ENCODE measurements at places on chromosomes 16 and 17.

- DNase-seq, result no peak
Observed at GRCh38 chr16:85555719-85556455, 57.2 kb upstream of the GSE1 start.

DNA sequence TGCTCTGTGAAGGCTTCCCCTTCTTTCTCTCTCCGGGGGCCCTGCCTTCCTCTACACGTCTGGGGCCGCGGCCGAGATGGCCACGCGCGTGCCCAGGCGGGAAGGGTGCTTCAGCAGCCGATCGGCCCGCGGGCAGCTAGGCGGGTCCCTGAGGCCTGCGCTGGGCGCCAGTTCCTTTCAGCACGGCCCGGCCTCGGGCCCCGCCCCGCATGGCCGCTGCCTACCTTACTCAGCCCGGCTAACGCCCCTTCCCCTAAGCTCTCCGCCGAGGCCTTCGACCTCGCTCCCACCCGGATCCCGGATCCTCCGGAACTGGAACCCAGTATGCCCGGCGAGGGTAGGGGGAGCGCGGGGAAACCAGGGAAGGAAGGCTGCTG lies 335 bp downstream of the TMEM11 start:
- DNase-seq, result no peak

- DNase-seq, result no peak
Observed at GRCh38 chr17:17937201-17937853, 34.9 kb downstream of the TOM1L2 start.

DNA sequence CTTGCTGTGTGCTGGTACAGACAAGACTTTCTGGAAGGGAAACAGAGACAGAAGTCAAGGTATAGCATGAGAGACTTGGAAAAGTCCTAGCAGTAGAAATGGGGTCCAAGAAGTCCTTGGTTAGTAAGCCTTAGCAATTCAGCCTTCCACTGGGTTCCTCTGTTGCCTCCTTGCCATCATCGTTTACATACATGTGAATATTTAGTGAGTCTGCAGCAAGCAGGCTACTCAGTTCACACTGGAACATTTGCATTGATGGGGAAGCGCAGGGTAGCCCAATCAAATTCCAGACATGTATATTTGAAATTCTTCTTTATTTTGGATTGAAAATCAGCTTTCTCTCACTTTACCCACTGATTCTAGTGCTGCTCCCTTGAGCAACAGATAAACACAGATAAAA lies 27.1 kb downstream of the LIMD2 start:
- DNase-seq, result no peak

DNA sequence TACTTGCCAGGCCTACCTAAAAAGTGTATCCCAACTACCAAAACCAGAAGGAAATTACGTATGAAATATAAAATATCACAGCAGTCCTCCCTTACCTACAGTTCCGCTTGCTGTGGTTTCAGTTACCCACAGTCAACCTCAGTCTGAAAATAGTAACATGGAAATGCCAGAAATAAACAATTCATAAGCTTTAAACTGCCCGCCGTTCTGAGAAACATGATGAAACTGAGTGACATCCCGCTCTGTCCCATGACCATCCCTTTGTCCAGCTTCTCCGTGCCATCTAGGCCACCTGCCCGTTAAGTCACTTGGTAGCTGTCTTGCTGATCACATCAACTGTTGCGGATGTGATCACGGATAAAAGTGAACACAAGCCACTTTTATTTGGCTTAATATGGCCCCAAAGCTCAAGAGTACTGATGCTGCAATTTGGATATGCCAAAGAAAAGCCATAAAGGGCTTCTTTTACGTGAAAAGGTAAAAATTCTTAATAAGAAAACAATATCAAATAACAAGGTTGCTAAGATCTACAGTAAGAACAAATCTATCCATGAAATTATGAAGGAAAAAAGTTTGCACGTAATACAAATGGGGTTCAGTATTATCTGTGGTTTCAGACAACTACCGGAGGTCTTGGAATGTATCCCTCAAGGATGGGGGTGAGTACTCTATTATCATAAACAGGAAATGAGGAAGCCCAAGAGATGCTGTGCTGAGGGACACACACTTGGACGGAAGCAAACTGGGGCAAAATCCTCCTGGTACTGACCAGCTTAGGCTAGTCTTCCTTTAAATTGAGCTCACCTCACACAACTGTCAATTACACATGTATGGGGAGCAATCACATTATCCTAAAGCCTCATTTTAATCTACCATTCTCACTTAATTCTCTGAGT lies 8.2 kb downstream of the USP22 start:
- DNase-seq, result no peak

DNA sequence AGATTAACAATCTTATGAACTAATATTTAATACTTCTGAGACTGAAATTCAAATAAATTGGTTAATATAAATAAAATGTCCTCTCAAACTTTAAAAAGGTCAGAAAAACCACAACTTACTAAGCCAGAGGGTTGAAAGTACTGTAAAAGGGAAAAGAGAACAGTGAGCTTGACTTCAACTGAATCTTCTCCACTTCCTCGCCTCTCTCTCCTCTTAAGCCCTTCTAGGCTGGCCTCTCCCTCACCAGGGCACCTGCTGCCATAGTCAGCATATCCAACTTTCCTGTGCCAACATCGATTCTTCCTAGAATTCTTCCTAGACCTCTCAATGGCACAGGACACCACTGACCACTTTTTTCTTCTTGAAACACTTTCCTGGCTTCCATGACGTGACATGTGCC lies 19.4 kb downstream of the GNA13 start:
- DNase-seq, result no peak

DNA sequence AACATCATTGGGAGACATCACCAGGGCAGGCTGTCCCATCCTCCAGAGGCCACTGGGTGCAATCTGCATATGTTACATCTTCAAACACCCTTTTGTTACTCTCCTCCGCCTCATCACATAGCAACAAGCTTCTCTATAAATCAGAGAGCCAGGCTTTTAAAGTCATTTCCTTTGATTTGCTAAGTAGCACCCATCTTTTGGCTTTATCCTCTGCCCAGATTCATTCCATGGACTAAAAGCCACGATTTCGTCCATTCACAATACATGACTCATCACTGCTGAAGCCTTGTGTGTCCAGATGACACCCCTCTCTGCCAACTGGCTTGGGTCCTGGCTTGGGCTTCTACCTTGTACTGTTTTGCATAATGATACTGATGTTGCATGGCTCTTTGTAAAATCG lies 2.0 kb upstream of the KRT38 start:
- no peak for DNase-seq
